ENCODE measurements at places on chromosomes 1 and 21.
A peak's percentile ranks its signal among the peaks of the same experiment; 100 is the strongest.

GRCh38 chr1:162916407-162916806 lies 55.4 kb upstream of the CCDC190 start:
- no peak for DNase-seq

GRCh38 chr1:100530880-100531487 lies 7.0 kb upstream of the GPR88 start:
- no peak for DNase-seq

- no peak for DNase-seq
Measured at GRCh38 chr21:42479582-42479981, 16.4 kb downstream of the RSPH1 start.

DNA sequence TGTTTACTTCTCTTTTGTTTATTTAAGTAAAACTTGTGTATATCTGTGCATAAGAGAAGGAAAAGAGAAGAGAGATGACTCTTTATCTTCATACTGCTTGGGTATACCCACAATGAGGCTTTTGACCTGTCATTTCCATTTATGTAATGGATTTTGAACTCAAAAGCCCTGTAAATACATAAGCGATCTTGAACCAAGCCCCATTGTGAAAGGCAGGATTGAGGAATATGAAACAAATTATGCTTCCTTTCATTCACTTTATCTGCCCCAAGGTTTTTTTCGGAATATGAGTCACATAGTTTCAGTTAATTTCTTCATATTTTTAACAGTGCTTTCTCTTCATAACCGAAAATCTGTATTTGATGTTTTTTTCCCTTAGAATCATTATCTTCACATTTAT lies 21.4 kb downstream of the CNST start:
- DNase-seq: no peak

- DNase-seq: no peak
Measured at GRCh38 chr1:219492717-219493116, 120.2 kb downstream of the ZC3H11B start.

- no peak for DNase-seq
Measured at GRCh38 chr1:38287036-38287435, 240.4 kb upstream of the POU3F1 start.

- no peak for DNase-seq
Measured at GRCh38 chr1:13732971-13733667, 33.1 kb downstream of the PRDM2 start.

- no peak for DNase-seq
Measured at GRCh38 chr1:3419415-3420204, 34.9 kb upstream of the ARHGEF16 start.

- no peak for DNase-seq
Measured at GRCh38 chr1:222784916-222785315, 29.9 kb upstream of the DISP1 start.

- DNase-seq: no peak
Measured at GRCh38 chr1:171267391-171267790, 19.1 kb downstream of the FMO1 start.

GRCh38 chr1:26078286-26079177 lies 11.1 kb upstream of the TRIM63 start:
- no peak for DNase-seq

- DNase-seq: no peak
Measured at GRCh38 chr1:4179914-4180735, 280.1 kb upstream of the C1orf174 start.

DNA sequence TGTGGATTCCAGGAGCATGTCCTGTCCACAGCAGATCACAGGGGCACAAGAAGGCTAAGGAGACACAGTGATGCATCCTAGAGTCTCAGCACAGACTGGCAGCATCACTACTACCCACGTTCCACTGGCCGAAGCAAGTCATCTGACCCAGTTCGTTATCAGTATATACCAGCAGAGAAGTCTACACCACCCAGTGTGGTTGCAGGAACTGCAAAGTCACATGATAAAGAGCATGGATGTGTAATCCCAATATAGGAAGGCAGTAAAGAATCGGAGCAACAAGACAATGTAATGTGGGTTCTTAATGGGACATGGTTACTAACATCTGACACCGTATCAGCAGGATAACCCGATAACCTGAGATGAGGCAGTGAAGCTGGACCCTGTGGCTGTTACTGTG lies 246.6 kb downstream of the RRAGC start:
- DNase-seq: no peak

- DNase-seq: no peak
Measured at GRCh38 chr1:52266507-52266906, 99.5 kb downstream of the CC2D1B start.

- no peak for DNase-seq
Measured at GRCh38 chr21:43376478-43376882, 50.5 kb downstream of the SIK1 start.

DNA sequence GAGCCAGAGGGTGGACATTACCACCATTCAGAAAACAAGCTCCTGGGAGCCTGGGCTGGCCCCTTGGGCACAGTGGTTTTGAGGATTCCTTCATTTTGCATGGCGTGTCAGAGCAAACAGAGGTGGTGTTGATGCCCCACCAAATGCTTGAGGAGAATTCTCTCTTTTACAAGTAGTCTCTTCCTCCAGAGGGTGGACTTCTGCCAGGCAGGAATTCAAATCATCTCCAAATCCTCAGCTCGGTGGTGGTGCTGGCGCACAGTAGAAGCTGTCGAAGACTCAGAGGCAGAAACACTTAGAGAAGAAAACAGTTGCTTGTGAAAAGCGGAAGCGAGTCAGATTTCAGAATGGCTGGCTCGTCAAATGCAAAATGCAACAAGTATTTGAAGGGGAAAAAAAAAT lies 3.4 kb upstream of the CHI3L1 start:
- no peak for DNase-seq

DNA sequence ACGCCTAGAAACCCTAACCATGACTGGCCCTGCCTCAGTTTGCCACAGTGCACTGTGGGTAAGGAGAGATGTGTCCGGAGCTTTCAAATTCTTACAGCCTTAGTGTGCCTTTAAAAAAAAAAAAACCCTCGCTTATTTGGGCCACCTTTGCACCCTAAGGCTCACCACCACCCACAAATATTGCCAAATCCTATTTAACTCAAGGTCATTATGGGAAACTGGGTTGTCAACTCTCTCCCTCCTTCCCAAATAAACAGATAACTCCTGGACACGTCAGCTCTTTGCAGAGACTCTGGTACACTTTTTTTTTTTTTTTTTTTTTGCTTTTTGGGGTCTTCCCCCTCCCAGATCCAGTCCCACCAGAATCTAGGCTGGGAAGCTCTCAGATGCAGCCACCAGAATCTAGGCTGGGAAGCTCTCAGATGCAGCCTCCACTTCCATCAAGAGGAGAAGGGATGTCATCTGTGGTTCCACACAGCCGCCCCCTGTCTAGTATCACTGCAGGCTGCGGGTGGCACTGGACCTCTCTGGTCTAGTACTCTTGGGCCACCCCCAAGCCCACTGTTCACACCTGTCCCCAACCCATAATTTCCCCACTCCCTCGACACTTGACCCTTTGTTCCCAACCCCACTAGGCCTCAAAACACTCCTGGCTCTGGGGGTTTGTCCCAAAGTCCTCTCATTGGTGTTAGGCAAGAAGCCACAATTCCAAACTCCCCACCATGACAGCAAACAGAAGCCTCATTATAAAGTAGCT lies 3.4 kb downstream of the DHRS3 start:
- DNase-seq: no peak

DNA sequence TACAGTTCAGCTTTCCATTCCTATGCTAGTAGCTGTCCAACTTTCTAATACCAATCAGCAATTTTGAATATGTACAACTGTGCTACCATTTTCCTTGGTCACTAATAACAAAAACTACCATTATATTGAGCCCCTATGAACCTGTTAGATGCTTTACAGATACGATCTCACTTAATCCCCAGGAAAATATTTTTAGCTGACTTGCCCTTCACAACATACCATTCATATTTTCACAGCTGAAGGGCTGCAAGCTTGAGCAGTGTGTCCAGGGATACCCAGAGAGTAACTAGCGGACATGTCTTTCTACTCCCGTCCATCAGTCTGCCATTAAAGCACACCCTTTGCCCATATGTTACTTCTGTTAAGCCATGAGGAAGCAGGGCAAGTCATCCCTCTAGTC lies 140.5 kb downstream of the SPATA46 start:
- DNase-seq: no peak

- DNase-seq: no peak
Measured at GRCh38 chr1:41447995-41448770, 36.3 kb downstream of the EDN2 start.

- no peak for DNase-seq
Measured at GRCh38 chr1:151124763-151125403, 21.5 kb downstream of the SEMA6C start.

DNA sequence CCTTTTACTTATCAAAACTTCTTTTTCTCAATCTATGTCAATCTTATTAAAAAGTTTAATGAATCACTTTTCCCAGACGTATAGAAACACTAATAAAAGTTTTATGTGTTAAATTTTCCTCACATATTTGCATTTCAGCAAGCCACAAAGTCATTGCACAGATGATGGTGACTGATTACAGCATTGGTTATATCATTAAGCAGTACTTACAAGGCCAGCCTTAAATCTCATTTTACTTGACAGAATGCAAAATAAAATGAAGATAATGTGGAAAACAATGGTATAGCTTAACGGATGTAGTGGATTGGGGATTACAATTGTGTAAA lies 39.5 kb downstream of the TMEM200B start:
- no peak for DNase-seq

GRCh38 chr1:23745515-23745914 lies 2.2 kb downstream of the ELOA start:
- no peak for DNase-seq

DNA sequence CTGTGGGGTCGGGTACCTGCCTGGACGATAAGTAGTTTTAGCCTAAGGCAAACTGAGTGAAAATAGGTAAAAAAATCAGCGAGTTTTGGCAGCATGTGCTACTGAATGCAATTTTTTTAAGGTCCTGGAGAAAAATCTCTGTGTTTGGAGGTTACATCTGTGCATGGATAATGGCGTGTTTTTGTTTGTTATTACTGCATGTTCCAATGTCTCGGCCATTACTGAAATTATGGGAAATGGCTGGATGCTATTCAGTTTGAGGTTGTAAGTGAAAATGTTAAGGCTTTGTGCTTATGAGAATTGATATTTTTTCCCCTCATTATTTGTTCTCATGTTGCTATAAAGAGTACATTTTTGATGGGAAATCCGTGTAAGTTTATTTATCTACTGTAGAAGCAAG lies 441.7 kb downstream of the PRDM2 start:
- no peak for DNase-seq

DNA sequence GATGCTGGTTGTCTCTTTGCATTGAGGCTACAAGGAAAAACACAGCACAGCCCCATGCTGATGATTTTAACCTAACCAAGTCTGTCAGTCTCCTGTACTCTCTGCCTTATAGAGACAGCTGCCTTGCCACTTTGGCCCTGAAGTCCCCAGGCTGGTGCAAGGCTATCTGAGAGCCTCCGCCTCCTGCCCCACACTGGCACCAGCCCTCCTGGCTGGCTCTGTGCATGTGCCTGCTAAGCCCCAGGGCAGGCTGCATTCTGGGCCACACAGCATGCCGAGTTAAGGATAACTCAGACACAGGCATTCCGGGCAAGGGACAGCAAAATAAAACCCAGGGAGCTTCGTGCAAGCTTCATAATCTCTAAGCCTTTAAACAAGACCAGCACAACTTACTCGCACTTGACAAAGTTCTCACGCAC lies 910 bp downstream of the RUNX1 start:
- DNase-seq: peak; percentile 17

- DNase-seq: no peak
Measured at GRCh38 chr21:38766987-38767722, 38.6 kb upstream of the ETS2 start.

GRCh38 chr1:190399233-190399632 lies 78.4 kb downstream of the BRINP3 start:
- no peak for DNase-seq
